ENCODE measurements at places on chromosomes 11 and 22. TPM values are rescaled to one million over a fixed set of nuclear protein-coding genes. Genes with fewer than 3 reads are reported as not detected.

DNA sequence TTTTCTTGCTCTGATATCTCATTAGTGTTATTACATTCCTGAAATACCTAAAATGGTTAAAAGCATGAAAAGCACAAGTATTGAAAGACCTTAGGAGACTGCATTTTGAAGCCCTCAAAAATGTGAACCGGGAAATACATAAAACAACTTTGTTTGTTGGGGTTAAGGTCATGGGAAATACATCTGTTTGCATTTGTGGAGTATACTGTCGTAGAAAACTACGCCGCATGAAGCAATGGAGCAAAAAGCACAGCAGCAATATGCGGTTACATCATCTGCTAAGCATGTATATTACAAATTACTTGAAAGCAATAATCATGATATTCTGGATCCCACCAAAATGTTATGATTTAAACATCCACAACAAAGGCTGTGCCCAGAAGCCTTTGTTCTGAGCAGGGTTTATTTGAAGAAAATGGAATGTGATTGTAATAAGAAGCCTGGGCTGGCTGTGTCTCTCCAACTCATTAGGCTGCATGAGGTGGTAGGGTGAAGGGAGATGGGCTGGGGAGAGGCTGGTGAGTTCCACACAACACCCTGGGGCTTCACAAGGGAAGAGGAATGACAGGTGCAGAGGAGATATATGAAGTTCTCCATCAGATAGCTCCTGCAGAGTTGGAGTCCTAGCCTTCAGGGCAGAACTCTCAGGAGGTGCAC, 64.7 kb upstream of the LIN7C start:
- DNase-seq: no peak

- DNase-seq: no peak
Measured at GRCh38 chr11:69729252-69729651, 25.4 kb upstream of the FGF19 start.

DNA sequence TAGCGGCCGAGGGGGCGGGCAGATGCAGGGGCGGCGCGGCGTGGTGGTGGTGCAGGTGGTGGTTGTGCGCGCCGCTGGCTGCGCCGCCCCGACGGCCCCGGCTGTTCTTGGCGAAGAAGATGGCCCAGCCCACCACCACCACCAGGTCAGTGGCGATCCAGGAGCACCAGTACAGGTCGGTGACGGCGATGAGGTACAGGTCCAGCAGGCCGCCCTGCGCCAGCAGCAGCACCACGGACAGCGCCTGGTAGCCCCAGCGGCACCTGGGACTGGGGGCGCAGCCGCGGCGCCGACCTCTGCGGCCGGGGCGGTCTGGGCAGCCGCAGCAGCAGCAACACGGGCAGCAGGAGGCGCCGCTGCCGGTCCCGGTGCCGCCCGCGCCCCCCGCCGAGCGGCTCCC, 879 bp downstream of the TMEM121B start:
- peak; percentile 55 for DNase-seq

Gene VSIG10L2
- total RNA-seq: 0.20 TPM

Gene SYT12
- total RNA-seq: 0.87 TPM
